Heart left ventricle (tissue), 16 donors: ENCODE measurements at places on chromosomes 6 and 20. TPM values are rescaled to one million over a fixed set of nuclear protein-coding genes. Genes with fewer than 3 reads are reported as not detected.
A peak's percentile ranks its signal among the peaks of the same experiment; 100 is the strongest.

DNA sequence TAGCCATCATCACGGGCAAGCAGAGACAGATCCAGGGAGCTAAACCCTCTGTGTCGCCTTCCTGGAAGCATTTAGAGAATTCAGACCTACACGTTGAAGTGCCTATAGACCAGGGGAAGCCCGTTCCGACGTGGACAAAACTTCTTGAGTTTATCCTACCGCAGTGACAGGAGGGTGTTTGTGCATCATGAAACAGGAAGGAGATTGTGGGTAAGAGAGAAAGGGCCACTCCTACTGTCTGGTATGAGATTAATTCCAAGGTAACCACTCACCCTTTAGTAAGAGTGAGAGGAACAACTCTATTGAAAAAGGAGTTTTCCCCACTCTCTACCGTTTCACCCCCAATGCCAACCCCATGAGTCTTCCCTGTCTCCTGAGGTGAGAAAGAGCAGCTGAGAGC lies 133.7 kb downstream of the TFAP2C start:
- DNase-seq: no peak

DNA sequence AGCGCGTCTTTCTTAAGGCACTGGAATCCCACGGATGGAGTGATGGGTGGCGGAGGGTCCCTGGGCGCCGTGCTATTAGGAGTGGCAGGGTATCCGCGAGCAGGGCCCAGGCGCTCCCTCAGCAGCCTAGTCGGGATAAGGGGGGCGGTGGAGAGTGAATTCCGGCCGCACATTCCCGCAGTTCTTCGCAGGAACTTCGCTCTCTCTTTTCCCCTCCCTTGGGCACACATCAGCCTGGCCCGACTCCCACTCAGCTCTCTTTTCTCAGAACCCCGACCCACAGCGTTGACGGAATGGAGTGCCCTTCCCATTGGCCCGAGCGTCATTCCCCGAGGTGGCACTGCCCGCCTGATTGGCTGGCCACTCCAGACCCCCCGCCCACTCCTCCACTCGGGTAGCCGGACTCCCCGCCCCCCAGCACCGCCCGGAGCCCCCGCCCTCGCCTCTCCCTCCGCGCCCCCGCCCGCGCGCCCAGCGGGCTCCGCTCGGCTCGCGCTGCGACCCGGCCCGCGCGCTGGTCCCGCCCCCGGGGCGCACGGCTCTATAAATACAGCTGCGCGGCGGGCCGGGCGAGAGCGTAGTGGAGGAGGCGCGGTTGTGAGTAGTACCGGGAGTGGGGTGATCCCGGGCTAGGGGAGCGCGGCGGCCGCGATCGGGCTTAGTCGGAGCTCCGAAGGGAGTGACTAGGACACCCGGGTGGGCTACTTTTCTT lies at the start of gene ID4:
Gene ID4, plus strand, starts transcription at position 572 of the 712 bp plus-strand sequence. CDS start 385 bp downstream, outside the sequence.
- DNase-seq: peak; percentile 92

TTLL9 gene
- total RNA-seq: not detected

GRCh38 chr20:2022163-2022562 lies 28.3 kb upstream of the PDYN start:
- DNase-seq: no peak

DNA sequence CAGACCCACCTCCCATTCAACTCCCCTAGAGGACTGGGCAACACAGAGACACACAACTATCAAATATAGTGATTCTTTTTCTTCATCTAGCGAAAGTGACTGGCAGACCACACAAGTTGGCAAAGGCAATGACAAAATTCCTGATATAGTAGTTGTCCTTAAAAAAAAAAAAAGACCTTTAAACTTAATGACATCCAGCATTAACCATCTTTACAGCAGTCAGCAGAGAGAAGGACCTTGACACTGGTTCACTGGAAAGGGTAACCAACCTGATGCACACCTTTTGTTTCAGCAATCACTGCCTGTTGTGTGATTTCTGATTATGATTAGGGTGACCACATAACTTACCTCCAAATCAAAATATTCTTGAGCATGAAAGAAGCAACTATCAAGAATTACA lies 1.7 kb upstream of the CNKSR3 start:
- DNase-seq: no peak

GNAS-AS1 gene
- total RNA-seq: 0.29 TPM

DNA sequence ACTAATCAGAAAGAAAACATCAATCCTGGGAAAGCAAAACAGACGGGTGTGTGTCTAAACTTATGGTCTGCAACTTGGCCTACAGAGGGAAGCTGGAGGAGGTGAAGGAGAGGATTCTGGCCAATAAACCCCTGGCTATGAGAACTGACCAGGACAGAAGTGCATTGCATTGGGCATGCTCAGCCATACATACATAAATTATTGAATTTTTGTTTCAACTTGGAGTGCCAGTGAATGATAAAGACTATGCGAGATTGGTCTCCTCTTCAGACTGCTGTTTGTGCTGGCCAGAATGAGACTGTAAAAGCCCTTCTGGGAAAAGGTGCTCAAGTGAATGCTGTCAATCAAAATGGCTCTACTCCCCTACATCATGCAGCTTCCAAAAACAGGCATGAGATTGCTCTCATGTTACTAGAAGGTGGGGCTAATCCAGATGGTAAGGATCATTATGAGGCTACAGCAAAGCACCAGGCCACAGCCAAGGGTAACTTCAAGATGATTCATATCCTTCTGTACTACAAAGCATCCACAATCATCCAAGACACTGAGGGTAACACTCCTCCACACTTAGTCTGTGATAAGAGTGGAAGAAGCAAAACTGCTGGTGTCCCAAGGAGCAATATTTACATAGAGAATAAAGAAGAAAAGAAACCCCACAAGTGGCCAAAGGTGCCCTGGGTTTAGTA lies 17.4 kb downstream of the ADNP start:
- DNase-seq: no peak

DNA sequence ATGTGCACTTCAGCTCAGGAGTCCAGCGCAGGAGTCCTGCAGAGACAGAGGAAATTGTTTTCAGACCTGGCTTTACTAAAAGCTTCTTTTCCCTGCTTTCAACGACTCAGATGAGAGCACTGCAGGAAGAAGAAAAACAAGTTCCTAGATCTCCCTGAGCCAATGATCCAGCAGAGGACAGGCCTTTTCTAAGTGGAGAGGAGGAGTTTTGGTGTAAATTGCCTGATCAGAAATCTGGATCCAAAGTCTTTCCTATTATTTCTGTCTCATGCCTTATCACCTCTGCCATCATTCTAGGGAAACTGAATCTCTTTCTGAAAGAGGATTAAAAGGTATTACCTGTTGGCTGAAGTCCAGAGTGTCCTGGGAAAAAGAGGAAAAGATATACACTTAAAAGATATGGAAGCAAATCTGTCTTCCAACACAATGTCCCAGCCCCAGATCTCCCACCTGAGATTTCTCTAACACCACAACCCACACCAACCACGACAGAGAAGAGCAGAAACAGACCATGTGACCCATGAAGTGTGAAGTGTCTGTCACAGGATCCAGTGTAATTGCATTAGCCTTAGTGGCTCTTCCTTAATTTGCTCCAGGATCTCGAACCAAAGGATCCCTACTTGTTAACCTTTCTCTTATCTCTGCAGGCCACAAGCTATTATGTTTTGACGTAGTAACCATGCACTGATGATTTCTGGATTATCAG lies 23.1 kb upstream of the HLA-DRB5 start:
- DNase-seq: no peak

- DNase-seq: no peak
Measured at GRCh38 chr6:53679446-53679933, 13.9 kb upstream of the KLHL31 start.

DNA sequence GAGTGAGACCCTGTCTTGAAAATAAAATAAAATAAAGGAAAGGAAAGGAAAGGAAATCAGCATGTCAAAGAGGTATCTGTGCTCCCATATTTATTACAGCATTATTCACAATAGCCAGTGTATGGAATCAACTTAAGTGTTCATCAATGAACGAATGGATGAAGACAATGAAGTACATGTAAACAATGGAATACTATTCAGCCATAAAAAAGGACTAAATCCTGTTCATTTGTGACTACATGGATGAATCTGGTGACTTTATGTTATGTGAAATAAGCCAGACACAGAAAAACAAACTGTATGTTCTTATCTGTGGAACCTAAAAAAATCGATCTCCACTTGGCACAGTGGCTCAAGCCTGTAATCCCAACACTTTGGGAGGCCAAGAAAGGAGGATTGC lies 28.0 kb upstream of the TOP1 start:
- DNase-seq: no peak

METTL24 gene
- total RNA-seq: 1.8 TPM

- no peak for DNase-seq
Measured at GRCh38 chr6:136893187-136893586, 28.9 kb upstream of the SLC35D3 start.

MUCL3 gene
- not detected for total RNA-seq

DEF6 gene
- 0.86 TPM for total RNA-seq

KIAA1755 gene
- 2.9 TPM for total RNA-seq

ALDH8A1 gene
- total RNA-seq: 0.16 TPM

GRCh38 chr6:118993803-118994251 lies 58.9 kb upstream of the MCM9 start:
- no peak for DNase-seq

- DNase-seq: no peak
Measured at GRCh38 chr6:32086661-32087573, 22.2 kb downstream of the TNXB start.

DNA sequence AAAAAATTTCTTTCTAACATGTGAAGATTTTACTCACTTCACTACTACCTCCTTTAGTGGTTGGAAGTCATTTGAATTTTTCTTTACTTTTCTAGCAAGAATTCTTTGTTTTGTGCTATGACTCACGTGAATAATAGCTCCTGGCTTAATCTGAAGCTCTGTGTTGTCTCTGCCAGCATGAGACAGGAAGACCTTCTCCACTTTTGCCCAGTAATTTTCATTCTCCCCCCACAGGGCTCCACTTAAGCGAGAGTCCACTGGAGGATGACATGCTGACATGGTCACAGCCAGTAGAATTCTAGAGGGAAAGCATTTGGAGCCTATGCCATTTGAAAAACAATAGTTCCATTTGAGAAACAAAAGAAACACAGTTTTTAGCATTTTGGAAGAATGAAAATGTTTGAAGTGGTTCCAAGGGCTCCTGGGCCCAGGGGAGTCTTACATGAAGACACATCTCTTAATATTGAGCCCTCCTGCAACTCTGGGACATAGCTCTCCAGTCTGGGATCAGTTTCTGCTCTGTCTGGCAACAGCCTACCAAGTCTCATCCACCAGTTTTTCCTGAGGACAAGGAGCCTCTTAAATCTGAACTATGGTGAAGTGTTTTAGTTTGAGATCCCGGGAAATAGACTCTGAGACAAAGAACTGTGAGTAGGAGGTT lies 231.4 kb downstream of the PAX1 start:
- no peak for DNase-seq

RNF39 gene
- total RNA-seq: not detected

- DNase-seq: no peak
Measured at GRCh38 chr20:63036291-63036690, 29.5 kb upstream of the BHLHE23 start.

DNA sequence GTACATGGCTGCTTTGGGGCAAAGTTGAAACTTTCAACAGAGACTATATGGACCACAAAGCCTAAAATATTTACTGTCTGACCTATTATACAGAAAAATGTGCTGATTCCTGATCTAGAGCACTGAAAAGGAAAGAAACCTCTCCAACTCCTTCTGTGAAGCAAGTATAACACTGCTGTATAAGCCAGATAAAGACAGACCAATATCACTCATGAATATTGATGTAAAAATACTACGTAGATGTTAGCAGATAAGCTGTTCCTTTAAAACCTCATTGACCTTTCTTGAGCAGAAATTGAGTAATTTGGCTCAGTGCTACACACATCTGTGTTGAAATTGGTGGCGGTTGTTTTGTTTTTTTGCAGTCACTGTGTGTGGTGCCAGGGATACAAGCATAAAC lies 69.9 kb upstream of the HDAC2 start:
- no peak for DNase-seq

FILIP1 gene
- total RNA-seq: 230 TPM

TRAPPC3L gene
- total RNA-seq: 0.20 TPM

DEFB113 gene
- total RNA-seq: not detected

ADGRF4 gene
- total RNA-seq: not detected

DEFB132 gene
- 0.35 TPM for total RNA-seq

DNA sequence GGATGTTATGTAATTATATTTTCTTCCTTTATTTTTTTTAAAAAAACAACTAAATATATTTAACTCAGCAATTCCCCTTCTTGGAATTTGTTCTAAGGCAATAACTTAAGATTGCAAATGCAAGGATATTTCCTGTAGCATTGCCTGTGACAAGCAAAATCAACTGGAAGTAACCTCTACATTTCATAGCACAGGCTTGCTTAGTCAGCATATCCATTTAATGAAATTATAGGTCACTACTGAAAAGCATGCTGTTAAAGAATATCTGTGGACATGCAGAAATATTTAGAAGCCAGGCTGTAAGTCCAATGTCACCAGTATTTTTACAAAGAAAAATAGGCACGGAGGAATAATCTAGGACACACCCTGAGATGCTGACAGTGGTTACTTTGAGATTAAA lies 8.7 kb upstream of the MEP1A start:
- DNase-seq: no peak

- DNase-seq: peak; percentile 79
Measured at GRCh38 chr6:158060455-158061360, 79.0 kb downstream of the SYNJ2 start.

CASS4 gene
- total RNA-seq: 0.71 TPM

DNA sequence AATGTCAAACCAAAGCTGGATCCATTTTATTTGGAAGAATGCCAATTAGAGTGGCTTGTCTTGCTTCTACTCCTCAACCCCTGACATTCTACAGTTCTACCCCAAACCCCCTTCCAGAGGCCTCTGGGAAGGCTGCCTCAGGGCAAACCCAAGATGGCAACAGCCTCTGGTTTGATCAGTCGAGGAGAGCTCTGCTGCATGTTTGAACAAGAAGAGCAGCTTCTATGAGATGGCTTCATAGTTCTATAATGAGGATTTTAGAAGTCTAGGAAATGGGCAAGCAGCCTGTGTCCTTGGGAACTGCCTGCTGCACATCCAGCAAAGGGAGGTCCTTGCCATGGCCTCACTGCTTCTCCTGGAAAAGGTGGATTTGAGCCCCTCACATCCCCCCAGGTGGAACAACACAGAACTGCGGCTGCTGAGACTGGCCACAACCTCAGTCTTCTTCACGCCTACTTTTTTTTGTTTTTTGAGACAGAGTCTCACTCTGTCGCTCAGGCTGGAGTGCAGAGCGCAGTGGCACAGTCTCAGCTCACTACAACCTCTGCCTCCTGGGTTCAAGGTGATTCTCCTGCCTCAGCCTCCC lies 37.9 kb downstream of the ZC3H12D start:
- no peak for DNase-seq

DNA sequence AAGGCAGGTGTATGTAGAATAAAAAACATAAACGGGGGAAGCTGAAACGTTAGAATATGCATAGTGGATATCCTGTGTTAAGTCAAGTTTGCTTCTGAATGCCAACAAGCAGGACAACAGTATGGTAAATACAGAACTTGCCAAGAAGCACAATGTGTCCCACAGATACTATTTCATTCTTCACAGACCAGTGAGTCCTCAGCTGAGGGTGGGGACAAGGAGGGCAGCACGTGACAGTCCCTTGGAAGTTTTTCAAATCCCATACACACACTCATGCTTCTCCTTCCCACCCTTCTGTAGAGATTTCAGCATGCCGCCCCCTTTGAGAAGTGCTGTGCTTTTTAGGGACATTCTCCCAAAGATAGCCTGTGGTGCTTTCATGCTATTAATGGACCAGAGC lies 268.5 kb upstream of the ECI2 start:
- no peak for DNase-seq

SYCP2L gene
- total RNA-seq: 0.65 TPM

GRCh38 chr6:15420959-15421438 lies 175.1 kb downstream of the JARID2 start:
- DNase-seq: no peak

AIF1 gene
- total RNA-seq: 10.4 TPM

- DNase-seq: no peak
Measured at GRCh38 chr6:128531696-128532095, 11.3 kb upstream of the PTPRK start.

LST1 gene
- 2.5 TPM for total RNA-seq

C6orf132 gene
- total RNA-seq: 3.4 TPM

ADGRF5 gene
- 34.1 TPM for total RNA-seq
